AML-193 (cell line): ENCODE measurements at places on chromosomes 3 and 15.

DNA sequence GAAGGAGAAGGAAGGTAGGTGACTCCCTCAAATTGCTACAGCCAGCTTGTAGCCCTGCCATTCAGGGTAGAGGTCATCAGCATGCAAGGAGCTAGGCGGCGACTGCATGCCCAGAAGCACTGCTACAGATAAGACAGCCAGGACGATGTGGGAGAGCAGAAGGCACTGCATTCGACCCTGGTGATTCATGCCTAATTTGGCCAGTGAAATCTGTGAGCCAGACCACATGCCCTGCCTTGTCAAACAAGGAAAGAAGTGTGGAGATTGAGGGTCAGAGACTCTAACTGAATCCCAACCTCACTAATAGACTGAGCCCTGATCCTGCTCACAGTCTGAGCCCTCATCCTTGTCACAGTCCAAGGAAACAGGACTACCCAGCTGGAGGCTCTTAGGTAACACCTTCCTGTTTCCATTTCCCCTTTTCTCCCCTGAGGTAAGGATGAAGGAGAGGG, 86.6 kb downstream of the LINGO1 start:
- no peak for DNase-seq

GRCh38 chr3:69692761-69693160, 46.5 kb upstream of the MITF start:
- DNase-seq = no peak

DNA sequence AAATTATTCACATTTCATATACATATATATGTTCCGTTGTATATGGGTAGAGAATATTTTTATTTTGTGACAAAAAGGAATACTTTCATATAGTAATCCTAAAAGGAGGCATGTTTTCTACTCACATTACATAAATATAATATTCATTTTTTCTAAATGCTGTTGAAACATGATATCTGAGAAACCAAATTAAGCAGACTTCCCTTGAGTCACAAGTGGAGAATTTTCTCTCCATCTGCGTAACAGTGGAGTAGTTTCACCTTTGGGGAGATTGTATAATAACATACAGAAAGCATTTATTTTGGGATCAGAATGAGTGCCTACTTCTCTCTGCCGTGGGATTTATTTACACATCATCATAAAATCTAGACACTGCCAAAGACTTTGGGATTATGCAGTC, 849.8 kb downstream of the NSUN3 start:
- DNase-seq = no peak

DNA sequence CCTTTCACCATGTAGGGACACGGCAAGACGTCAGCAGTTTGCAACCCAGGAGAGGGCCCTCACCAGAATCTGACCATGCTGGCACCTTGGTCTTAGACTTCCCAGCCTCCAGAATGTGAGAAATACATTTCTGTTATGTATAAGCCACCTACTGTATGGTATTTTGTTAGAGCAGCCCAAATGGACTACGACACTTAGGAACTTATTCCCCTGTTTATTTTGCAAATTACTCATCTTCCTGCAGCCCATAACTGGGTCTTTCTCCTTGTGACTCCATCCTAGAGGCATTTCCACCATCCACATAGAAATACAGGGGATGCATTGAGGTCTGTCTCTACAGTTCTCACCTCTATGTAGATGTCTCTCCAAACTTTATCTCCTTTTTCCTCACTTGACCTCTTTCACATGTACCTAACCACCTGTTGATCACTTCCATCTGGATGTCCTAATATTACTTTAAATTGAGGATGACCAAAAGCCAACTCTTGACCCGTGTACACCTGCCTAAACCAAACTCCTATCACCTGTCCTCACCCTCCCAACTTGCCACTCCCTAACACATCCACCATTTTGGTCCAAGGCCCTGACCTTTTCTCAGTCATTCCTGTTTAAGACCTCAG, 406.0 kb upstream of the WNT5A start:
- no peak for DNase-seq

DNA sequence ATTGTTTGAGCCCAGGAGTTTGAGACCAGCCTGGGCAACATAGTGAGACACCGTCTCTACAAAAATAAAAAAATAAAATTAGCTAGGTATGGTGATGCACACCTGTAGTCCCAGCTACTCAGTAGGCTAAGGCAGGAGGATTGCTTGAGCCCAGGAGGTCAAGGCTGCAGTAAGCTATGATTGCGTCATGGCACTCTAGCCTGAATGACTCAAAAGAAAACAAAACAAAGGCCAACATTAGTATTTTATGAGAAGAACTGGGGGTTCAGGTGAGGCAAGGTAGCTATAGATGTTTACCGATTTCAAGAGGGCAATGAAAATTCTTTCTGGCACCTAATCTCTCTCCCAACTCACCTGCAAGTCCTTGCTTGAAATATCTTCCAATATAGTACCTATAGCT, 77.2 kb downstream of the GREM1 start:
- no peak for DNase-seq
